COR-L47 (cell line): ENCODE measurements at places on chromosomes 13 and 19.

- no peak for DNase-seq
These were observed 260.3 kb downstream of the KCNRG start for GRCh38 chr13:50275392-50276063.

DNA sequence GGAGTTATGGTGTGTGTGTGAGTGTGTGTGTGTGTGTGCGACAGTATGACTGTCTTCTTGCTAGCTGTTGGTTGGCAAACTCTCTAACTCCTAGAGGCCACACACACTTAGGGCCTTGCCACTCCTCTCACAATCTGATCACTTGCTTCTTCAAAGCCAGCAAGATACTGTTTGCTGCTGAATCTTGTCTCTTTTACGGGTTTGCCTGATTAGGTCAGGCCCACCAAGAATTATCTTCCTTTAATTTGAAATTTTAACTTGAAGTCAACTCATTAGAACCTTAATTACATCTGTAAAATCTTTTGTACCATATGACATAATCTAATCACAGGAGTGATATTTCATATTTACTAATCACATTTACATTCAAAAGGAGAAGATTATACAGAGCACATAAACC lies 359.2 kb upstream of the SGCG start:
- no peak for DNase-seq

DNA sequence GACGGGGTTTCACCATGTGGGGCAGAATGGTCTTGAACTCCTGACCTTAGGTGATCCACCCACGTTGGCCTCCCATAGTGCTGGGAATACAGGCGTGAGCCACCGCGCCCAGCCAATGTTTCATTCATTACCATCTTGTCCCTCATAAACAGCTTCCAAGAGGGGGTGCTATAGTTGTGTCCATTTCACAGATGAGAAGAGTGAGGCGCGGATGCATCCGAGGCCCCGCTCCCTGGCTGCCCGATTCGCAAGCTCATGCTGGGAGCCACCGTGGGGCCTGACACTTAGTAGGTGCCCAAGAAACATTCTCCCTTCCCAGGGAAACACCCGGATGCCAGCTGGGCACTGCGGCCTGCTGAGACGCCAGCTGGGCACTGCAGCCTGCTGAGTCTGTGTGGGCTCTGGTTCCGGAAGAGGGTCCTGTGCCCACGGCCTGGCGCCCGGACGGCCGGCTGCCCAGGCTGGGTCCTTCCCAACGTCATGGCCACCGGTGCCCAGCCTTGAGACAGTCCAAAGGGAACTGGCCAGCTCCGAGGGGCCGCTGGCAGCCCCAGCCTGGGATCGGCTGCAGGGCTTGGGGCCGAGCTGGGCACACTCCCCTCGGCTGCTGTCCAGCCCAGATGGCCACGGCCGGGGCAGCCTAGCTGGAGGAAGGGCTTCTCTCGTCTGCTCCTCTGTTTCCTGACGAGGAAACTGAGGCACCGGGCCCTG lies 54.7 kb downstream of the NFIC start:
- no peak for DNase-seq

DNA sequence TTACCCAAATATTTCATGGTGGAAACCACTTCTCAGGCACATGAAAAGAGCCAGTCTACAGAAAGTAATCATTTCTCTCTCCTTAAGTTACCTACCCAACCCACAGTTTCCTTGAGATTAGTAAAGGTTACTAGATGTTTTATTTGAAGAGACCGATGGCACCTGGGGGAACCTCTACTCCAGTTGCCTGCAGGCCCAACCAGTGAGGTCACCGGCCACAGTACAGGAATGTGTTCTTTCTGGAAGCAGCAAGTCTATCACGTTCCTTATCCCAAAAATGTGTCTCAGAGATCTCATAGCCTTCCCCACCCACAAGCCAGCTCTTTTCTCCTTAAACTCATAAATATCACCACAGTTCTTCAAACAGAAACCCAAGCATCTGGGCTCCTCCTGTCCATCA lies 316.1 kb downstream of the COG6 start:
- no peak for DNase-seq

DNA sequence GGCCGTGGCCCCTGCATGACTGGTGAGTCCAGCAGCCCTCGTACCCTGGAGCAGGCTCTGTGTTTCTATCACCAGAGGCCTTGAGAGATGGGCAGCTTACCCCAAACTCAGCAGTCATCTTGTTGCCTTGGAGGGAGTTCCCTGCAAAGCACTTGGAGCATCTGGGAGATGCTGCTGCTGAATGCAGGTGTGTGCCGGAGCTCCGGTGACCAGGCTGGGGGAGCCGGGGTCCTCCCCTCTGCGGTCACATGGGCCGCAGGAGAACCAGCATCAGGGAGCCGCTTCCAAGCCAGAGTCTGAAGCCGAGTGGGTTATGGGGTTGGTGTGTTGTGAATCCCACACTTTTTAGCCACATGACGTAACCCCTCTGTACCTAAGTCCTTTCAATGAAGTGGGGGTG lies 82.8 kb downstream of the TEX29 start:
- no peak for DNase-seq

DNA sequence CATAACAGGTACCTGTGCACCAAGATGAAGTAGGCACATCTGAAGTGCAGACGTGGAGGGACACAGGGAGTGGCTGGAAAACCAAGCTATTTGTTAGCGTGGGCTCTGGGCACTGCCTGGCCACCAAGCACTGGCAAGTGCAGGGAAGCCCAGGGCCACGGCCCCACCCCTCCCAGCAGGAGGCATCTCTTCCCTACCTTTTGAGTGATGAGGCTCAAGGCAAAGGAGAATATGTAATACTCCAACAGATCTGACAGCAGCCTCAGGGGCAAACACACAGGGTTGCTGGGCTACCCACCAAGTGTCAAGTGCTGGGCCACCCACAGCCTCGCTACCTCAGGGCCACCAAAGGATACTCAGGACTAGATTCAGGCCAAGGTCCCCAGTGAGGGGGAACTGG lies 11.6 kb downstream of the TUBA3C start:
- DNase-seq: no peak

DNA sequence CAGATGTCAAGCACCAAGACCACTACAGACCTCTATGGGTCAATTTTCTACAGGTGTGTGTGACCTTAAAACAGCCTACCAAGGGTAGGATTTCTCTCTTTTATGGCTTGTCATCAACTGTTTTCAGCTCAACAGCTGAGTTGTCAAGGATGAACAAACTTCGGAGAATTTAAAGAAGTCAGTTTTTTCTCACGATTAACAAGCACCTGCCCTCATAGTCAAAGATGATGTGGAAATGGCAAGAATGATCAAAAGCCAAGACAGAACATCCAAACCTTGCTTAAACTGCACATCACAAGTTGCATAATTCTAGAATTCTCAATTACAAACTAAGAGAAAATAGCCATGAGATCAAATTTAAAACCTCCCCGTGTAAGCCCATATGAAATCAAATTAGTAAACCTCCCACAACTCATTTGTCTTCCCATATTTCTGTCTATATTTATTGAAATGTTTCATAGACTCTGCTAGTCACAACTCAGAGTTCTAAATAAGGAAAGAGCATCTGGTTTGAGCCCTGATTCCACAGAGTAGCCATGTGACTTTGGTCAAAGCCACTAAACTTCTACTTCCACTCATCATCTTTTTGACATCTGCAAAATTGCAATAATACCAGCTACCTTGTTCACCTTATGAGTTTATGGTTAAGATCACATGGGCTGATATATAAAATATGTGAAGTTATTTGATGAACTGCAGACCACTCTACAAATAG lies 521.5 kb upstream of the HTR2A start:
- no peak for DNase-seq

- no peak for DNase-seq
These were observed 421.4 kb downstream of the COG6 start for GRCh38 chr13:40076765-40077362.

- no peak for DNase-seq
These were observed 66.9 kb upstream of the DIAPH3 start for GRCh38 chr13:60230593-60230992.

DNA sequence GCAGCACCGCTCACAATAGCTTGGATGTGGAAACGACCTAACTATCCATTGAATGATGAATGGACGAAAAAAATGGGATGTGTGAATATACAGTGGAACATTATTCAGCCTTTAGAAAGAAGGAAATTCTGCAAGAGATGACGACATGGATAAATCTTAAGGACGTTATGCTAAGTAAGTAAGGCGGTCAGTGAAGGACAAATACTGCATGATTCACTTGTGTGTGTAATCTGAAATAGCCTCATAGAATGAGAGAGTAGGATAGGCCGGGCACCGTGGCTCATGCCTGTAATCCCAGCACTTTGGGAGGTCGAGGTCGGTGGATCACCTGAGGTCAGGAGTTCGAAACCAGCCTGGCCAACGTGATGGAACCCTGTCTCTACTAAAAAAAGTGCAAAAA lies 25.4 kb upstream of the ZNF766 start:
- DNase-seq: no peak

GRCh38 chr13:42832341-42833096 lies 51.1 kb downstream of the FAM216B start:
- DNase-seq: no peak
